ENCODE measurements at places on chromosomes 3 and 15.

DNA sequence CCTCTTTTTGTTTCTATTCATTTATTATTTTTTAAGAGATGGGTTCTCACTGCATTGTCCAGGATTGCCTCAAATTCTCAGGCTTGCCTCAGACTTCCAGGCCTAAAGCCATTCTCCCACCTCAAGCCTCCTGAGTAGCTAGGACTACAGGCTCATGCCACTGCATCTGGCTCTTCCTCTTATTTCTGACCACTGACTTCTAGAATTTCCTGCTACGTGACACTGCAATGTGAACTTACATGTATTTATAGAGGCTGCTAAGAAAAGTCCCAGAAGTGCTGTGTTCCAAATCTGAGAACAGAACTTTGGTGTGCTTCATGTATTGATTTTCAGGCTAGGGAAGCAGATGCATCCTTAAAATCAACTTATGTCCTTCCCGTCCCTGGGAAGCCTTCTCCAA lies 407.4 kb downstream of the RSL24D1 start:
- DNase-seq = no peak

DNA sequence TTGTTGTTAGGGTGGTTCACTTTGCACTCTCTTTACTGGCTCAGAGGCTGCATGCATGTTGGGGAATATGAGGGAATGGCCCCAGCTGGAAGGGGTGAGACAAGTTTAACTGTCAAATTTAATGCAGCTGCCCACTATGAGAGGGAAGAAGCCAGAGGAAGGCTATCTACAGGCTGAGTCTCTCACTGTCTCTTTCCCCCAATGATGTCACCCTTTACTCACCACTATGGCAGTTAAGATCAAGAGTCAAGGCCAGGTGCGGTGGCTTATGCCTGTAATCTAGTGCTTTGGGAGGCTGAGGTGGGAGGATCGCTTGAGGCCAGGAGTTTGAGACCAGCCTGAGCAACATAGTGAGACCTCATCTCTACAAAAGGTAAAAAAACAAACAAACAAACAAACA lies 12.2 kb upstream of the RBMS3 start:
- DNase-seq = no peak

GRCh38 chr15:81725590-81725989 lies 320.2 kb downstream of the MEX3B start:
- no peak for DNase-seq

- DNase-seq = no peak
These were observed 539.1 kb downstream of the UNC13C start for GRCh38 chr15:54517366-54517765.

DNA sequence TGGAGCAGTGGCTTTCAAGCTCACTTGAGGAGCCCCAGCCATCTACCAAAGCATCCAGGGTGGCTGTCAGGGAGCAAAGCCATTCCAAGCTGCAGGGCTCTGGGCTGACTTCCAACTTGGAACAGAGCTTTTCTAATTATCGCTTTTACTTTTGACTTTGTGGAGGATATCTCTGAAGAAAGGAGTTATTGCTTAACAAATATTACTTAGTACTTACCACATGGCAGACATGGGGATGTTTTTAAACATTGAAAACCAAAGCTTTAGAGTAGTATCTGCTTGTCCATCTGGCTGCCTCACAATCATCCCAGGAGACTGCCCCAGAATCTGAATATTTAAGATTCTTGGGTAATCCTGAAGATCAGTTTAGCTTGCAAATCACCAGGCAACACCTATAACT lies 8.9 kb downstream of the TAGLN3 start:
- DNase-seq = no peak

DNA sequence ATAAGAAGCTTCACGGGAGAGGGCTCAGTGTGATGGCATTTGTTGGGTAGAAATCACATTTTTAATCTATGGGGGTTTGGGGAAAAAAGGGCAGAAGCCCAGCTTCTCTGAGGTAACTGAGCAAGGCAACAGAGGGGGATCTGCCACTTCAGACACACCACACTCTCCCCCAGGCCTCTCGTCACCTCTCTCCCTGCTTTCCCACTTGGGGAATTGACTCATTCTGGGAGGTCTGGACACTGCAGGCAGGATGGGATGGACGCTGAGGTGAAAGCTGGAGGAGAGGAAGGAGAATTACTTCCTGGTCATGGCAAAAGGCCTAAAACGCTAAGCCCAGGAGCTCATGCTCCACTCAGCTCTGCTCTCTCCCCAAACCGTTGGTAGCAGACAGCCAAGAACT lies 33.2 kb downstream of the MYO5C start:
- no peak for DNase-seq

GRCh38 chr15:27091270-27091940 lies 120.4 kb downstream of the GABRG3 start:
- no peak for DNase-seq

All from activated CD4-positive, alpha-beta T cell treated with anti-CD3 and anti-CD28 coated beads, Interleukin-2, amount 50 U/mL, for 48 hours (primary cell).